ENCODE measurements at places on chromosomes 2 and 18.

GRCh38 chr2:26780203-26780760 is 5.6 kb upstream of the CENPA start:
- DNase-seq, result no peak

GRCh38 chr2:23706613-23707078 is 220.3 kb downstream of the ATAD2B start:
- DNase-seq, result no peak

DNA sequence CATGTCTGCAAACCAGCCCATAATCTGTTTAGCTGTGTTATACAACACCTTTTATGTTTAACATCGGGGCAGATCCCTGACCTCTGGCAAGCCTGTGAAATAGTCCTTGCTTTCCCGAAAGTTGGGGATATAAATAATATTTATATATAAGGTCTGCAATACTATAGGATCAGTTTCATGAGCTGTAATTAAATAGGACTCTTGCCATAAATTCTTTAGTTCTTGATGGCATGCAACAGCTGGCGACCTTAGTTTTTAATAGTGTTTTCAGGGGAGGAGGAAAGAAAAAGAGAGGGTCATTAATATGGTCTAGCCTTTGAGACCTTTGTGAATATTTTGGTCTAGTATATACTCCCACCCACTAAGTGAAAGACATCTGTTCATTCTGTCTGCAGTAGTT is 166.5 kb downstream of the MTX2 start:
- DNase-seq, result no peak

DNA sequence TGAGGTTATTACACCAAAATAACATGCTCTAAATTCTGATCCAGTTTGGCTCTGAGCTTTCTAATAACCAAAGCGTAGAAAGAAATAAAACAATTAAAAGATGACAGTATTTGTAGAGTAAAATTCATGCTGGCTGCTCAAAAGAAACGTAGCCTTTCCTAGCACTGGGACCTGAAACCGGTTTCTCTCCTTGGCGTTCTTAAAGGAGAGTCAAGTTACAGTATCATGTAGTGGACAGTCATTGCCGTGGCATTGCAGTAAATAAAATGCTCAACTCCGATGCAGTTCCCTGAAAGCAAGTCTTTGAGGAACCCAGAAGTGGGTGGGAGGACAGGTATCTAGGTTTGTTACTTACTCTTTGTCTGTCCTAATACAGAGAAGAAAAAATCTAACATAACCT is 52.7 kb upstream of the ITM2C start:
- DNase-seq, result no peak

GRCh38 chr2:238119756-238120462 is 18.6 kb upstream of the KLHL30 start:
- no peak for DNase-seq

- no peak for DNase-seq
Measured at GRCh38 chr2:64273524-64274398, 129.5 kb upstream of the PELI1 start.

DNA sequence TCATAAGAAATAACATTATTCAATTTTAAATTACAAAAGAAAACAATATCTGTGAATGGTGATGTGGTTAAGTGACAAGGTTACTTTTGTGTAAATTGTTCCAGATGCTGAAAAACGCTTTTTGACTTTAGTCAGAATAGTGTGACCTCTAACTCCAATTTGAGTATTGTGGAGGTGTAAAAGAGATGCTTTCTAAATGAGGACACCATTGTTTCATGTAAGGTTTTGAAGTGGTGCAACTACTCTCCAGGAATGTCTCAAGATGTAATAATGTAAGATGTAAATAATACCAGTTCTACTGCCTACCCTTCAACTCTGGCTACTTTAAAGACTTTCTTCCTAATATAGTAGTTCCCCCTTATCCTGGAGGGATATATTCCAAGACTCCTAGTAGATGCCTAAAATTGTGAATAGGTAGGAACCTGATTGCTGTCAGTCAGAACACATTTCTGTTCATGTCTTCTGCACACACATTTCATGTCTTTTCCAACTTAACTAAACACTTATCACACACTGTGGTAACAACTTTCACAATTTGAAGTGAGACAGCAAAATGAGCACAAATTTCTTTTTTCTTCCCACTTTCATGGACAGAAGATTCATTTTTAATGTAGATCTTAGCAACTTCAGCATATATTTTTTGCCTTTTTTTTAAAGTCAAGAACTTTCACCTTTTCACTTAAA is 39.1 kb upstream of the PPP1R1C start:
- no peak for DNase-seq

- DNase-seq, result no peak
Measured at GRCh38 chr2:218249691-218250090, 11.1 kb upstream of the GPBAR1 start.

- DNase-seq, result peak; percentile 56
Measured at GRCh38 chr2:8693157-8693821, 11.4 kb downstream of the ID2 start.

GRCh38 chr2:127110985-127111384 is 4.0 kb upstream of the BIN1 start:
- DNase-seq, result no peak

GRCh38 chr2:105782123-105782522 is 37.4 kb downstream of the NCK2 start:
- DNase-seq, result no peak

DNA sequence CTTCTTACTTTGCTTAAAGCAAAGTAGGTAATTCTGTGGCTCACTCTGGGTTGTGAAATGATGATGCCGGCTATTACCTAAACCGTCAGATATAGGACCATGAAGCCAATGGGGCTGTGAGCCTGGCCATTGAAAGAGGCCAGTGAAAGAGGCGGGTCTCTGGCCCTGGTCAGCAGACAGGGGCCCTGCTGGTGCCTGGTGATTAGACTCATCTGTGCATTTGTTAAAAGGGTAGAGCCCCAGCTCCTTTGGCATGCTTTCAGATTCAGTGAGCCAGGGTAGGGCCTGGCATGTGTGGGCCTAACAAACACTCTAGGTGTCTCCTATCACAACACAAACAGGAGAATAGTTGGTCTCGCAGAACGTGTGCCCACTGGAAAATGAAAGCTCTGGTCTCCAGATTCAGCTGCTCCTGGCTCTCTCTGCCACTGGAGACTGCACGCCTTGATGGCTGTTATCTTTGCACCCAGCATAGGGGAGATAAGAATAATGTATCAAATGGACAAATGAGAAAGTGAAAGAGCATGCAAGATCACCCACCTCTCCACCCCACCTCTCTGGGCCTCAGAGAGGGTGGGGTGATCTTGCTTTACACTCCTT is 6.9 kb downstream of the LRRC30 start:
- DNase-seq, result no peak

GRCh38 chr2:64641599-64641998 is 12.1 kb downstream of the SERTAD2 start:
- DNase-seq, result no peak

DNA sequence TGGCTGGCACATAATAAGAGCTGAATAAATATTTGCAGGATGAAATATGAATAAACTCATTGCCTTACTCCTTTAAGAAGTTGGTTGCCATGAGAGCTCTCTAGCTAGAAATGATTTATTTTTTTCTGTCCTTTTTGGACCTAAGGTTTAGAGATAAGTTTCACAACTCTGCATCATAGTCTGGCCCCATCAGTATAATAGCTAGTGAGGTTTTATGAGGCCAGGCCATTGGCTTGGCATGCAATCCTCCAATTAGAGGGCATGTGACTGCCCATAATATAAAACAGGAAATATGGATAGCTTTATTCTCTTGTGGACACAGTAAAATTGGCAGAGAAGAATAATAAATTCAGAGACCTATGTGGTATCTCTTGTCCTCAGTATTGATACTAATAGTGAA is 26.2 kb upstream of the INSIG2 start:
- no peak for DNase-seq

GRCh38 chr2:20647738-20648137 is 3.2 kb downstream of the HS1BP3 start:
- DNase-seq, result no peak

GRCh38 chr2:101678379-101678778 is 19.1 kb upstream of the MAP4K4 start:
- no peak for DNase-seq

DNA sequence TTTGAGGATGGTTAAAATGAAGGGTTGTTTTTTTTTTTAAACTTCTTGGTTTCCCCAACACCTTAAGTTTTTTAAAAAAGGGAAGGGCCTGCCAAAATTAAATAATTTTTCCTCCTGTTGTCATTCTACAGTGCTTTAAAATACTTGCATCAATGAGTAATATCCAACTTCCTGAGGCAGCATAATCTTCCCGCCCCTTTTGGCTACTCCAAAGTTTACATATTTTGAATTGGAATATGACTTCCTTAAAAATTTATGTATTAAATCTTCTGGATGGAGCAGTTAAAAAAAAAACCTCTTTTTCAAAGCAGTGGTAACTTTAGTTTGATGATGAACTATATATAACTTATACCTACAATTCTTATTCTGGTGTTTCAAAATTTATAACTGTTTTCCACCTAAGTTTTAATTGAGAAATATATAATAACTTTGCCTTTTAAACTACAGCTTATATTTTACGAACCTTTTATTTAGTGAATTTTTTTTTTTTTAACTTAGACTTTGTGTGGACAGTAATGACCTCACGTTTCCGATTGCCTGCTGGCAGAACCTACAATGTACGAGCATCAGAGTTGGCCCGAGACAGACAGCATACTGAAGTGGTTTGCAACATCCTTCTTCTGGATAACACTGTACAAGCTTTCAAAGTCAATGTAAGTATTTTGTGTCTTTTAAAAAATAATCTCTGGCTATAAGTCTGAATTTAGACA is 49.8 kb downstream of the PTPN4 start:
- peak; percentile 26 for DNase-seq

DNA sequence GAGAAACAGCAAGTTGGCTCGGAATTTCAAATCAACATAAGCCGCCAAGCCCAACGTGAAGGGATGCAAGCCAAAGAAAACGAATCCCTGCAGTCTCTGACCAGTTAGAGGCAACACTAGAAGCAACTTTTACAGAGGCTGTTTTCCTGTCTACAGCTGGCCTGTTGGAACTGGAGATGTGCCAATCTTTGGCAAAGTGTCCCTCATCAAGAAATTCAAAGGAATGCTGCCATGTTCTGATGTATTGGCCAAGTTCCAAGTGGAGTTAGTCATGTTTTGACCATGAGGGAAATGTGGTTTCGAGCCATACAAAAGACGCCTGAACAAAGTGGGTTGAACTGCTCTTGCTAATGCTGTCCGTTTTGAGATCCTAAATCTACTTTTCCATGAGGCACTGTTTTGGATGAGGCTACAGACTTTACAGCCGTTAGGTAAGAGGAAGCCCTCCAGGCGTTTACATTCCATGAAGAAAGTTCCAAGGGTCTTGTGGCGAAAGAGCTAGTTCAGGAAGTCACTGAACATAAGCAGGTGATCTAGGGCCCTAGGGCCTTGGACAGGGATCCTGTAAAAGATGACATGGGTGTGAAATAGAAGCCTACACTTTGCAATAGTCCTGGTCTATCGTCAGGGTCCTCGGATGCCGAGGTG is 140.7 kb upstream of the PXDN start:
- DNase-seq, result no peak

DNA sequence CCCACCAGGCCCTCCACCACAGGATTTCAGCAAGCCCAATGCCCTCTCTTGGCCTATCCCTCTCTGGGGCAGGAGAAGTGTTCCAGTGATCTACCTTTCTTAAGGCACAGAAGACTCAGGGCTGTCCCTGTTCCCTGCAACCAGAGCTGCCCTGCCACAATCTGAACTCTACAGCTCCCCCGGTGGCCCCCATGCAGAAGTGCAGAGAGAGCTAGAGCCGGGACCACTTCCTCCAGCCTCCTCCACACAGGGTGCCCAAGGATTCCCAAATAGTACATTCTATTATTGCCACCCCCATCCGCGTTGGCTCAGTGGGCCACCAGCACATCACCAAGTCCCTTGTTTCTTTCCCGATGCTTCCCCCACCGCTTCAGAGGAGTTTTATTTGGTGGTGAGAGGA is 114.8 kb upstream of the PTPRM start:
- no peak for DNase-seq

- no peak for DNase-seq
Measured at GRCh38 chr2:11375689-11376027, 31.2 kb upstream of the ROCK2 start.

GRCh38 chr2:15449556-15450236 is 111.4 kb downstream of the NBAS start:
- peak; percentile 39 for DNase-seq

- no peak for DNase-seq
Measured at GRCh38 chr18:34494359-34494696, 215.8 kb upstream of the DTNA start.

GRCh38 chr2:191155608-191156071 is 4.8 kb upstream of the STAT4 start:
- DNase-seq, result no peak

DNA sequence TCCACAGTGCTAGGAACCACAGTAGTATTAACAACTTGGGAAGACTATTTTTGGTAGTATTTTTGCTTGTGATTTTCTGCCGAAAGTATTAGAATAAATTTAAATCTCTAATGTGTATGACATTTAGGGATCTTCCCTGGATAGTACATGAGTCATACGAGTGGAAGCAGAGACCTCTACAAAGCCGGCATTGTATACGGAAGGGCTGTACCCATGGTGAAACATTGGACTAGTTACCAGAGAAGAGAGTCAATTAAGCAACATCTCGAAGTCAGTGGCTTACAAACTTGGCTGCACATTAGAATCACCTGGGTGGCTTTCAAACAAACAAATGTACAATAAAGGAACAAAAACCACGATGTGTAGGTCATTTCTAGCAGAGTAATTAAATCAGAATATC is 1131.7 kb upstream of the LRRTM1 start:
- peak; percentile 1 for DNase-seq

GRCh38 chr2:216486708-216487107 is 11.9 kb upstream of the RPL37A start:
- no peak for DNase-seq

- no peak for DNase-seq
Measured at GRCh38 chr2:220489121-220489520, 861.7 kb downstream of the SLC4A3 start.

- DNase-seq, result no peak
Measured at GRCh38 chr2:168687314-168687713, 115.1 kb upstream of the NOSTRIN start.

DNA sequence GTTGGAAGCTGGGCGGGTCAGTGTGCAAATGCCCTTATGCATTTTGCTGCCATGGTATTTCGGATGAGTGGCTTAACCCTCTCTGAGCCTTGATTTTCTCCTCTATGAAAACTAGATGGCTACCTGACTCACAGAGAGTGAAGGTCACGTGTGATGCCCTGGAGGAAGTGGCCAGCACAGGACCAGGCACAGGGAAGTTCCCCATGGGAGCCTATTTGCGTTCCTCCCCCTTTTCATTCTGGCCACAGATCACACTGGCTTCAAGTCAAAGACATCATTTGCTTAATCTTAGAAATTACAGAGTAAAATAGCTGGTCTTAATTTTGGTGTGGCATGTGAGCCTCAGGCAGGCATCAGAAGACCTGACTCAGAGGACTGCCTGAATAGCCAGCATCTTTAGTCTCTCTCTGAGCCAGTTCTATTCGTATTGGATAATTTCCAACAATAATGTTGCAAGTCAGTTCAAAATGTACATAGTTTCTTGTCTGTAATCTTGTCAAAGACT is 57.6 kb upstream of the CD302 start:
- no peak for DNase-seq

DNA sequence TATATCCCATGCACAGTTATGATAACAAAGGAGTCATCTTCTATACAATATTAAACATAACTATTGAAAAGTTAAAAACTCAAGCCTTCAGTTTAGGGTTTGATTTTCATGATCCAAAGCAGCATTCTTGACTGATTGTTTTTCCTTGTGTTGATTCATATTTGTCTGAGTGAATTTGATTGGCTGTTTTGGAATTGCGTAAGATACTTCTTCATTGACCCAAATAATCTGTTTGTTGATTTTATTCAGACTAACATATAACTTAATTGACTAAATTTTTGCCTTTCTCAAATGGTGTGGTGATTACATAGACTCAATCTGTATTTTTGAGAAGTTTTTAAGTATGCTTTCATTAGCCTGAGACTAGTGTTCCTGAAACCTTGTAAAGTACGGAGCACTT is 305.7 kb upstream of the TNP1 start:
- DNase-seq, result no peak
